ENCODE measurements at places on chromosomes 4 and X.

GRCh38 chrX:72430405-72430968 is 124.8 kb upstream of the CITED1 start:
- DNase-seq: peak; percentile 2

DNA sequence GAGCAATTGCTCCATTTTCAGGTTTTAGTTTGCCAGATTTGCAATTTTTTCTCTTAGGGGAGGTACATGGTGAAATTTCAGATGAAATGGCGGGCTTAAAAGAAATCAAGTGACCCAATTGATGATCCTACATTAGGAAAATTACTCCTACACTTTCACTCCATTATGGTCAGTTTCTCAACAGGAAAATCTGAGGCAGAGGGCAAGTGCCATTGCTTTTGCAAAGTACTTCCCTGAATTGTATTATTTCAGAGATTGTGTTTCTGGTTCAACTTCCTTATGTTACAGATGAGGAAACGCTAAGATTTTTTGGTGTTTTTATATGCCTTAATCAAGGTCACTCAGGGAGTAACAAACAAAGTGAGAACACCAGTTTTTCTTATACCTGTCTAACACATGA is 302.2 kb downstream of the ARAP2 start:
- no peak for DNase-seq

- no peak for DNase-seq
These were observed 4.3 kb upstream of the FGG start for GRCh38 chr4:154616731-154617130.

- peak; percentile 9 for DNase-seq
These were observed 39.6 kb upstream of the SLC7A3 start for GRCh38 chrX:70970482-70970995.

GRCh38 chrX:23945206-23945605 is 37.4 kb downstream of the CXorf58 start:
- no peak for DNase-seq

Data from hepatic stellate cell (primary cell).